Body of pancreas (tissue), 4 donors: ENCODE measurements at places on chromosomes 5 and 9.

DNA sequence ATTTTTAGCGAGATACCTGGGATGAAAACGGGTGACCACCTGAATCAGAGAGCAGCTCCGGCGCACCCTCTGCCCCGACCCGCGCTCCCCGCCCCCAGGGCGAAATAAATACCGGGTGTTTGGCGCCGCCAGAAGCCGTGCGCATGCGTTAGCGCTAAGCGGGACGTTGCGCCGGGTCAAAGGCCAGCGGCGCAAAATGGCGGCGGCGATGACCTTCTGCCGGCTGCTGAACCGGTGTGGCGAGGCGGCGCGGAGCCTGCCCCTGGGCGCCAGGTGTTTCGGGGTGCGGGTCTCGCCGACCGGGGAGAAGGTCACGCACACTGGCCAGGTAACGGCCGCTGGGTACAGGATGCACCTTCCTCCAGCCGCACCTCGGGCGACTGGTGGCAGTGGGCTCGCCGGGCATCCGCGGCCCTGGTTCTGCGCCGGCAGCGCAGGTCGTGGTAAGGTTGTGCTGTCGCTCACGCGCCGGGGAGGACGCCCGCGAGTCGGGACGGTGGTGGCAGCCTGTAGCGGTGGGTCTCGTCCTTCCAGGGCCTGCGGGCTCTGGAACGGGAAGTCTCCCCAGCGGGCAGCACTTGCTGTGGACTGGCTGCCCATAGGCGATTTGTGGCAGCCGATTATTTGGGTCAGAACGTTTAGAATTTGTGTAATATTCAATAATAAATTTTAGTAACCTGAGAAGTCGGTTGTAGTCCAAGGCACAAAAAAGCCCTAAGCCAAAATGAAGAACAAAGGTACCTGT lies at the start of gene NDUFS6:
NDUFS6 (plus strand) TSS at position 186 of the 745 bp plus-strand sequence; CDS start at position 197, 11 bp downstream.
- DNase-seq, result peak; percentile 87

- DNase-seq, result no peak
These were observed 3.3 kb downstream of the SEPTIN8 start for GRCh38 chr5:132773601-132774355.

- no peak for DNase-seq
These were observed 91.6 kb downstream of the DMAC1 start for GRCh38 chr9:7707934-7708333.

DNA sequence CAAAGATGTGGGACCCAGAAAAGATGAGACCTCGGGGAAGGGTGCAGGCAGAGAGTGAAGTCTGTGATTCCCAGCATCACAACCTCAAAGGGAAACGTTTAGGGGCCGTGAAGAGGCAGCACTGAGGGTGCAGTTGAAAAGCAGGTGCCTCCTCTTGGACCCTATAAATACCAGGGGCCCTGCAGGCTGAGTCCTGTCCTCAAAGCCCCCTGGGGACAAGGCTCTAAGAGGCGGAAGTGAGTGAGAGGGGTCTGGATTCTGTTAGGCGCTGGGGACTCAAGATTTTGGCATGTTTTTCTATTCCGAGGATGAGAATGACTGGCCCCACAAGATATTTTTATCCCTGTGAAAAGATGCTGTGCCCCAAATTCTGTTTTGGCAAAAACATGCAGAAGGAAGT lies 107.8 kb downstream of the THBS4 start:
- DNase-seq, result no peak

DNA sequence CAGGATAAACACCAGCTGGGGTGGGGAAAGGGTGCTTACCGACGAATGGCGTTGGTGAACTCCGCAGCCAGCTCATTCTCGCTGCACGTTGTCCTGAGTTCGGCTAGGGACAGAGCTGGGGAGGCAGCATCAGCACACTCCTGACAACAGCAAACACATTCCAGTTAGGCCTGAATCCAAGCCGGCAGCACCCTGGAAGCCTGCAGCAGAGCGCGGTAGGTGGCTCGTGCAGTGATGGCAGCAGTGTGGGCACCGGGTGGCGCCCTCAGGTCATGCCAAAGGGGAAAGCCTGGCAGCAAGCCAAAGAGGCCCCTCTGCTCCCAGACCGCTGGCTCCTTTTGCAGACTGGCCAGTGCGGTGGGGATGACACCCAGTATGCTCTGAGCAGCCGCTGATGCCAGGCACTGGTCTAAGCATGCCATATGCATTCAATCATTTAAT lies 66.9 kb downstream of the DCP2 start:
- peak; percentile 54 for DNase-seq

DNA sequence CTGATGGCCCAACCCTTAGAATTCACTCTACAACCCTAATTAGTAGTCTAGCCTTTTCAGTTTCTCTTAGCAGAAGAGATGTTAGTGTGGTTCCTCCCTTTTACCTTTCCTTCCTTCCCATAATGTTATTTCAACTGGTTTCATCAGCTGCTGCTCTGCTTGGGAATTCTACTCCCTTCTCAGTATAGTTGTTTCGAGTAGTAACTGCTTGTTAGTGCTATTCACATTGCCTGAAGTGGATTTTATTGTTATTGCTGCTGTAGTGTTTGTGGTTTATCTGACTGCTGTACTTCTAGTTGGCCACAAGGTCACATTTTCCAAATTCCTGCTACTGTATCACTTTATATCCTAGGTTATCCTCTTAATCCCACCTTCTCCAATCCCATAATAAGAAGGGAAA lies 29.7 kb downstream of the SMIM15 start:
- DNase-seq, result no peak

DNA sequence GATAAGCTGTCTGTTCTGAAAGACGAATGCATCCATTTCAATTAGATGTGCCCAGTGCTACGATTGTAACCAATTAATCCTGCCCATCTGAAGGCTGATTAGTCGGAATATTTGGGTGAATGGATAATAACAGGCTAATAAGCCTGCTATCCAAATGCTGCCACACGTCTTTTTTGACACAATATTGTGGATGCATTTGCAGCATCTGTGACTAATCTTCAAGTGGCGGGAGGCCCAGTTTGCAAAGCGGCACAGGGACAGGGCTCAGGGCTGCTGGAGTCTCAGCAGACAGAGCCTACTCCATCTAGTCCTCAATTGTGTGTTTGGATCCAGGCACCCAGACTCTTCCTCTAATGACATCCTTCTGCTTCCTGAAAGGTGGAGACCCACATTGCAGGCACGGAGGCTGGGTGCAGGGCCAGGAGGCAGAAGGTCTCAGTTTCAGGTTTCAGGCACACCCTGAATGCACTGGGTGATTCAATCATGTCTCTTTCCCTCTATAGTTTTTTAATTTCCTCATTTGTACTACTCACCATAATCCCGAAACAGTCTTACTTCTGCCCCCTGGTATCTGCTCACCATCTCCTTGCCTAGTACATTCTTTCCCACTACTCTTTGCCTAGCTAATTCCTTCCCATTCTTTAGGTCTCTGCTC lies 169.6 kb downstream of the ASTN2 start:
- no peak for DNase-seq

- DNase-seq, result no peak
These were observed 11.3 kb upstream of the RNF130 start for GRCh38 chr5:180082633-180083420.

DNA sequence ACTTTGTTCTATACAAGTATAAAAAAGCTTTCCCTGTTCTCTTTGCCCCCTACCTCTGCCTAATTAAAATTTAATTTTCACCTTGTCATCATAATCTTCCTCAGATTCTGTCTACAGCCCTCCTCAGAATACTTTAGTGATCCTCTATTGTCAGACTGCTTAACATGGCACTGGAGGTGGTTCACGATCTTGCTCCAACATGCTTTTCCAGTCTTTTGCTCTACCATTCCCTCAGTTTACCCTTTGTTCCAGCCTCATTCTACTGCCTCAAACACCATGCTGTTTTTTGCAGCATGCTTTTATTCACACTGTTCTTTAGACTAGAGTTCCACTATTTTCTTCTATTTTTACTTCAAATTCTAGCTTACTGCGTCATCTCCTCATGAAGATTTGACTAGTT lies 10.4 kb downstream of the ALDH1A1 start:
- no peak for DNase-seq

GRCh38 chr9:108681851-108682590 lies 173.8 kb downstream of the ACTL7B start:
- DNase-seq, result no peak

DNA sequence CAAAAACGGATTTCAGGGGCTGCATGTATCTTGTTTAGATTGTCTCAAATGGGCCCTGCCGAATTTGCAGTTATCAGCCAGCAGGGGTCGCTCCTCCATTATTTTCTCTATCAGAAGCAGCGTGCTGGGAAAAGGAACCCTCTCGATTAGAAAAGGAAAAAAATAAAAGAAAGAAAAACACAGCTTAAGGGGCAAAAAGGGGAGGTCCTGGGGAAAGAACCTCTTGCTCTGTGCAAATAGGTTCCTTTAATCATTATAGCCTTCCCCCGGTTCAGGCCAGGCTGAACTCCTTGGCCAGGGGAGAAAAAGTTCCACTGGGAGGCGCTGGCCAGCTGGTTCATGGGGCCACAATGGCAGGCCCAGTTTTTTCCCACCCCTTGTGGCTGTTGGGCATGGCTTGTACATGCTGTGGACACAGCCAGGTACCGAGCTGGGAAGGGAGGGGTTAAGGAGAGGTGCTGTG lies 25.0 kb upstream of the CAPSL start:
- DNase-seq, result no peak

DNA sequence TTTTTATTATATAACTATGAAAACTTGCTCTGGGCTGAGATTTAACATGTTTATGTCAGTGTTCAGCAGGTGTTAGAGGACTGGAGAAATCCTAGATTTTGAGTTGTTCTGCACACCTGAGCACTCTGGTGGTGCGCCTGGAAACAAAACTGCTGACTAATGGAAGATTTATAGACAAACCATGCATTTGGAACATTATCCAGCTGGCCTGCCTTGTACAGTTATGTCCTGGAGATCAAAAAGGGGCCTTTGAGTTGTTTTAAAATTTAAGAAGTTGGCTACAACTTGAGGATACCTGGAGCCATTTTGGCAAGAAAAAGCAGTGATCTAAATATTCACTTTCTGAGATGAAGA lies 5.7 kb upstream of the ARHGEF28 start:
- no peak for DNase-seq

DNA sequence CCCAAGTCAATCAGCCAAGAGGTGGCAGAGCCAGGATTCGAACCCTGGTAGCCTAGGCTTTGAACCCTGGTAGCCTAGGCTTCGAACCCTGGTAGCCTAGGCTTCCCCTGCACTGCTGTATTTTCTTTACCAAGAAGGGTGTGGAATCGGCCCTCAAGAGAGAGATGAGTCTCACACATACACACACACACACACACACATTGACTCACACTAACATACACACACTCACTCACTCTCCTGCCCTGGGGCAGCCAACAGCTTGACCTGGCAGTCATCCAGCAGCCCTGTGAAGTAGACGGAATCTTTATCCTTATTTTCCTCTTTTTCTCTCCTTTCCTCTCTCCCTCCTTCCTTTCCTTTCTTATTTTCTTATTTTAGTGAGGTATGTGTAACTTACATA lies 55.4 kb upstream of the RPL26L1 start:
- peak; percentile 85 for DNase-seq

DNA sequence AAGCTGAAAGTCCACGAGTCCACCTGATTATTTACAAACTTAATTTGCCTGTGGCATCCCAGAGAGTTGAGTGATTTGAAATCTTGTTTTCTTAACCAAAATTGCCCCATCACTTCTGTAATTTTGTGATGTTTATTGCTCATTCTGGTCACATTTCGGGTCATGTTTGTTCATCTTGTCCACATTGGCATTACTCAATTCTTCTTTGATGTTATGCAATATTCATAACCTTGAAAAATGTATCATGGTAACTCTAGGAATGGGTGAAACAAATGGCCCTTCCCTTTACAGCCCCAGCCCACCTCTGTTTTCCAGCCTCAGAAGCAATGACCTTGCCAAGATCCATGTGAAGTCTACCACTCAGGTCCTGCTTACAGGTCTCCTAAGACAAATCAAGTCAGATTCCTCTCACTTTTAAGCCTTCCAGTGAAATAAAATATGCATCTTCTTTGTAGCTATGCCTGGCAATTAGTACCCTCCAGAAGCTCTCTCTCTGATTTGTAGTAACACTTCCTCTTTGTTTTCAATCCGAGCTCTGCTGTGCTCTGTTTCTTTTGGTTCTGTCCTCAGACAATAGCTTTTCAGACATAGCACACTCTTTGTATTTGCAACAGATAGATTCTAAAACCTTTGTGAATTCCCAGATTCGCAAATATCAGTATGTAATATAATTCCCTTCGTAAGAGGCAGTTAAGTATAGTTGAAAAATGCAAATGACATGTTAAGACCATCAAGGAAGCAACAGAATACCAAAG lies 330.3 kb upstream of the IRX1 start:
- DNase-seq, result no peak

GRCh38 chr5:37926732-37927131 lies 86.9 kb upstream of the GDNF start:
- DNase-seq, result no peak

GRCh38 chr9:127928676-127929624 lies 1.6 kb downstream of the PIP5KL1 start:
- no peak for DNase-seq

GRCh38 chr5:172446336-172447051 lies 7.8 kb downstream of the SH3PXD2B start:
- no peak for DNase-seq

DNA sequence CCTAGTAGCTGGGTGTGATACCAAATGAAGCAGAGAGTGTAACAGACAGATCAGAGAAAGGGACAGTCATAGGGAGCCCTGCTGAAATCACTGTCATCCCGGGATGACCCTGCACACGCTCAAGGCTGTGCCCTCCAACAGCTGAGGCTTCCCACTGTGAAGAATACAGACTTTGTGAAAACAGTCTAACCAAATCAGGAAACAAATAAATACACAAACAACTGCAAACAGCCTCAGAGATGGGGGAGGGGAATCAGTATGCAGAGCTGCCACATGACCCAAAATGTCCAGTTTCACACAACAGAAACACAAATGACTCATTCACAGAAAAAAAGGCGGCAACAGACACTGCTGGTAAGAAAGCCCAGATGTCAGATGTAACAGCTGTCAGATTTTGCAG lies 101.9 kb downstream of the ADAMTS2 start:
- peak; percentile 3 for DNase-seq

- no peak for DNase-seq
These were observed 876 bp upstream of the JAK2 start for GRCh38 chr9:4984171-4984620.

DNA sequence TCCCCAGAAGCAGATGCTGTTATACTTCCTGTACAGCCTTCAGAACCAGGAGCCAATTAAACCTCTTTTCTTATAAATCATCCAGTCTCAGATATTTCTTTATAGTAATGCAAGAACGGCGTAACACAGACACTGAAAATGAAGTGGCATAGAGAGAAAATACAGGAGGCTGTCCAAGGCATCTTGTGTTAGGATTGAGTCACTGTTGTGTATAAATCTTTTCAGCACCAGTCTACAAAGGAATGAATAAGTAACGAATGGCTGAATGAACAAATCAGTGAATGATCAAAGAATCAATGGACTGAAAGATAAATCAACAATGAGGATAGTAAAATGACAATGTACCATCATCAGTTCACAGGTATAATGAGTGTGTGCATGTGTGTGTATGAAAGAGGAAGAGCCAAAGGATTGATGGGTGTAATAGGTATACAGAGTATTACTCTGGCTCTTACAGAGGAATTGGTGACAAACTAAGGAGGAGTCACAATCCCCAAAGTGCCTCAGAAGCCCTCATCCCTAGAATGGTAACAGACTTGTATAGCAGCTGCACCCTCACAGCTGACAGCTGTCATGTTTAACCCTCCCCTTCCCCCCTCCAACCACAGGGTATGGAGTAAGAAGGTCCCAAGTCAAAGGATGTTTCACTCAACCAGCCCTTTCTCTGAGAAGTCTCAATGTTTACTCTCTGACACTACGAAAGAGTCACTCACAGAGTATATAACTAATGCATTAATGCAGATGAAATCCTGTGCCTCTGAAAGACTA lies 29.8 kb upstream of the MIER3 start:
- DNase-seq, result no peak
